ENCODE measurements at places on chromosomes 3 and 15. TPM values are rescaled to one million over a fixed set of nuclear protein-coding genes. Genes with fewer than 3 reads are reported as not detected.

Gene ANKUB1
- not detected for total RNA-seq

Gene REC114
- not detected for total RNA-seq

Gene TRIM69
- total RNA-seq, result 5.8 TPM

Gene HACD2
- 33.9 TPM for total RNA-seq

Gene SLCO3A1
- 22.7 TPM for total RNA-seq

Gene VEPH1
- total RNA-seq, result 0.53 TPM

Gene TM4SF1
- 1,031 TPM for total RNA-seq

Gene GPR160
- total RNA-seq, result 2.1 TPM

Gene TEX55
- not detected for total RNA-seq

Gene CMTM8
- 14.7 TPM for total RNA-seq

Gene IQSEC1
- 15.0 TPM for total RNA-seq

Gene FANCD2OS
- not detected for total RNA-seq

Gene ADAMTS7
- total RNA-seq, result 8.5 TPM

Gene LRRC31
- not detected for total RNA-seq

Gene SLC22A13
- total RNA-seq, result not detected

Gene RPP14
- total RNA-seq, result 9.4 TPM

Gene SEMA3G
- total RNA-seq, result 0.06 TPM

Gene KBTBD8
- 0.44 TPM for total RNA-seq

Gene FLNB
- total RNA-seq, result 346 TPM

Gene GPR62
- not detected for total RNA-seq

Gene ADPRH
- total RNA-seq, result 4.1 TPM

Gene CDCP1
- 6.5 TPM for total RNA-seq

Gene CHRNA3
- total RNA-seq, result 0.33 TPM

Measured in A549 treated with AZD2906 at 1 μM for 4 hours (cell line).